ENCODE measurements at places on chromosomes 6 and 20. TPM values are rescaled to one million over a fixed set of nuclear protein-coding genes. Genes with fewer than 3 reads are reported as not detected.
A peak's percentile ranks its signal among the peaks of the same experiment; 100 is the strongest.

Gene TSHZ2
- total RNA-seq = 7.1 TPM

DNA sequence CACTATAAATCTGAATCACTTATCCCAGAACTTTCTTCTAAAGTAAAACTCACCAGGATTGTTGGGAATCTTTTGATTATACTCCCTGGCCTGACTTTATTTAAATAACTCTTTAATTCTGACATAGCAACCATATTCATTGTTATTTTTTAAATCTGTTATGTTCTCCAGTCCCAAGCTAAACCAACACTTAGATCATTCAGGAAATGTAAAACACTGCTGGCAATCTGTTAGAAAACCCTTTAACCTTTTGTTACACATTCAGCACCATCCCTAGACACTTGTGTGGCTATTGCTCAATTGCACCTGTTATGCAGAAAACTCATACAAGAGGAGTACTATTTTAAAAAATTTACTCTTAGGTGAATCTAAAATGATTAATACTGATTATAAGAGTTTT lies 101.8 kb upstream of the NHSL1 start:
- no peak overlapping the region for H3K27ac ChIP-seq
- H3K4me3 ChIP-seq = no peak overlapping the region
- no peak for DNase-seq
- no peaks in the 10 kb centered on the region for H3K36me3 ChIP-seq

DNA sequence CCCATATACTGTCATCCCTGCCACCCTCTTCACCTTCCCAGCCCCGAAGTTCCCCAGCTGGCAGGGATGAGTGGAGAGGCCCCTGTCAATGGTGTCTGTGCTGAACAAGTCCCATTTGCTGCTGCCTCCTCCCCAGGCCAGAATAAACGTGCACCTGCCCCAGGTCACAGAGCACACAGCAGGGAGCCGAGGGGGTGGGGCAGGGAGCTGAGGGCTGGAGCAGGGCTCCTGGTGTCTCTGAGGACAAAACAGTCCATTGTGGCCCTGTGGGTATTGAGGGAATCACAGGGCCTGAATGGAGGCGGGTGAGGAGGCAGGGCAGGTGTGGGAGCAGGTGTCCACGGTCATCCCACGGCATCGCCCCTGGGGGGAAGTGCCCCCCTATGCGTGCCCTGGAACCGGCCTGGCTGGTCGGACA lies 55.8 kb downstream of the SNAI1 start:
- no peak overlapping the region for H3K27ac ChIP-seq
- DNase-seq = no peak
- H3K4me3 ChIP-seq = no peak overlapping the region
- no peaks in the 10 kb centered on the region for H3K4me1 ChIP-seq
- no peaks in the 10 kb centered on the region for H3K27me3 ChIP-seq

GRCh38 chr20:44467289-44467883 lies 8.3 kb upstream of the TTPAL start:
- H3K36me3 ChIP-seq = no peaks in the 10 kb centered on the region
- H3K27me3 ChIP-seq = peaks cover 6% of the 10 kb centered on the region
- no peak for DNase-seq
- H3K27ac ChIP-seq = no peak overlapping the region

- H3K27ac ChIP-seq = no peak overlapping the region
- H3K4me3 ChIP-seq = no peak overlapping the region
- no peaks in the 10 kb centered on the region for H3K36me3 ChIP-seq
- H3K4me1 ChIP-seq = no peaks in the 10 kb centered on the region
- DNase-seq = no peak
These were observed 41.7 kb upstream of the FAM135A start for GRCh38 chr6:70371454-70372105.

- H3K27me3 ChIP-seq = no peaks in the 10 kb centered on the region
- H3K27ac ChIP-seq = no peak overlapping the region
- no peaks in the 10 kb centered on the region for H3K4me1 ChIP-seq
- no peak for DNase-seq
- H3K36me3 ChIP-seq = peaks cover 22% of the 10 kb centered on the region
These were observed 52.5 kb downstream of the DCBLD1 start for GRCh38 chr6:117534974-117535373.

Gene CHRNA4
- not detected for total RNA-seq

DNA sequence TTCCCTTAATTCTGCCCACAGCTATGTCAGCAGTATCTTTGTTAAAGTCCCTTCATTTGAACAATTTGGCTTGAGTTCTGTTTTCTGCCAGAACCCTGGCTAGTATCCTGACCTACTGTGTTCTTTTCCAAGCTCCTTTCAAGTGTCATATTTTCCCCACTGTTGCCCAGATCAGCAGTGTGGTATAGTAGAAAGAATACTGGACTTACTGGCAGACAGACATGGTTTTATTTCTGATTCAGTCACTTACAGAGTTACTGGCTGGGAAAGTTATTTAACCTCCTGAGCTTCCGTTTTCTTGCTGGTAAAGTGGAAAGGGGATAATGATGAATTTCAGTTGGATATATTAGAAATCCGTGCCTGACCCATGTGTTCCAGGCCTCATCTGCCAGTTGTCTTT lies 39.8 kb upstream of the RAB23 start:
- no peak overlapping the region for H3K4me3 ChIP-seq
- DNase-seq = no peak
- peaks cover 3% of the 10 kb centered on the region for H3K27me3 ChIP-seq
- H3K36me3 ChIP-seq = no peaks in the 10 kb centered on the region
- H3K27ac ChIP-seq = no peak overlapping the region

GRCh38 chr6:22636452-22636851 lies 67.1 kb downstream of the HDGFL1 start:
- no peak overlapping the region for H3K27ac ChIP-seq
- no peaks in the 10 kb centered on the region for H3K36me3 ChIP-seq
- DNase-seq = no peak
- H3K4me1 ChIP-seq = no peaks in the 10 kb centered on the region
- no peaks in the 10 kb centered on the region for H3K27me3 ChIP-seq

DNA sequence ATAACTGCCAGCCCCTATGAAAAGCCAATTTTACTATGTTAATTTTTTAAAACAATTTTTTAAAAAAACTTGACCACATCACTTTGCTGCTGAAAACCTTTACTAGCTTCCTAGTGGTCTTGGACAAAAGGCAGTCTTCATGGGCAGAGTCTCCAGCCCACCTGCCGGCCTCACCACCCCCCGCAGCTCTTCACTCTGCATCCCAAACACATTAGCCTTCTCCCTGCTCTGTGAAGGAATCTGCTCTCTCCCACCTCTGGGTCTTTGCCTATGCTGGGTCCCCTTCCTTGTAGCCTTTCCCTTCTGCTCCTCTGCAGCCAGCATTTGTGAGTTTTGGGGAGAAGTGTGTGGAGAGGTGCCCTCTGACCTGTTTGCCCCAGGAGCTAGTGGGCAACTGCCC lies 170.7 kb upstream of the MLN start:
- H3K27me3 ChIP-seq = peaks cover 60% of the 10 kb centered on the region
- no peak overlapping the region for H3K4me3 ChIP-seq
- no peak overlapping the region for H3K27ac ChIP-seq
- H3K4me1 ChIP-seq = no peaks in the 10 kb centered on the region

Gene OSER1
- 30.8 TPM for total RNA-seq

DNA sequence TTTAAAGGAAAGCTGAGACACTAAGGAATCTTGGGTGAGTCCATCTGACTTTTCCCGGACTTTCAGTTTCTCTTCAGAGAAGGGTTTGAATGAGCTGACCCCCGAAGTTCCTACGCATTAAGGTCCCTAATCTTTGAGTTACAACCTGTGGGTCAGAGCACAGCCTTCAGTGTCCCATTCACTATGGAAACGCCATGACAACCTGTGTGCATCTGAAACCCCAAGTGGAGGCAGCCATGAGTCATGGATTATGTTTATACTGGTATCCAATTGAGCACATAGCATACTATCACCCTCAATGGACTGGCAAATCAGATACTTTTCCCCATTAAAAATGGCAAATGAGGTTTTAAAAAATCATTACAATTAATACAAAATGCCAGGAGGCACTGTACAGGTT lies 11.4 kb downstream of the MYLK4 start:
- peaks cover 5% of the 10 kb centered on the region for H3K27me3 ChIP-seq
- H3K27ac ChIP-seq = no peak overlapping the region
- H3K36me3 ChIP-seq = no peaks in the 10 kb centered on the region
- no peak for DNase-seq
- H3K4me3 ChIP-seq = no peak overlapping the region
- H3K4me1 ChIP-seq = no peaks in the 10 kb centered on the region

GRCh38 chr20:3898639-3899038 lies 9.5 kb downstream of the PANK2 start:
- no peak for DNase-seq
- H3K36me3 ChIP-seq = peaks cover 34% of the 10 kb centered on the region

Gene ADTRP
- total RNA-seq = 5.5 TPM

Gene TMEM244
- 0.43 TPM for total RNA-seq

DNA sequence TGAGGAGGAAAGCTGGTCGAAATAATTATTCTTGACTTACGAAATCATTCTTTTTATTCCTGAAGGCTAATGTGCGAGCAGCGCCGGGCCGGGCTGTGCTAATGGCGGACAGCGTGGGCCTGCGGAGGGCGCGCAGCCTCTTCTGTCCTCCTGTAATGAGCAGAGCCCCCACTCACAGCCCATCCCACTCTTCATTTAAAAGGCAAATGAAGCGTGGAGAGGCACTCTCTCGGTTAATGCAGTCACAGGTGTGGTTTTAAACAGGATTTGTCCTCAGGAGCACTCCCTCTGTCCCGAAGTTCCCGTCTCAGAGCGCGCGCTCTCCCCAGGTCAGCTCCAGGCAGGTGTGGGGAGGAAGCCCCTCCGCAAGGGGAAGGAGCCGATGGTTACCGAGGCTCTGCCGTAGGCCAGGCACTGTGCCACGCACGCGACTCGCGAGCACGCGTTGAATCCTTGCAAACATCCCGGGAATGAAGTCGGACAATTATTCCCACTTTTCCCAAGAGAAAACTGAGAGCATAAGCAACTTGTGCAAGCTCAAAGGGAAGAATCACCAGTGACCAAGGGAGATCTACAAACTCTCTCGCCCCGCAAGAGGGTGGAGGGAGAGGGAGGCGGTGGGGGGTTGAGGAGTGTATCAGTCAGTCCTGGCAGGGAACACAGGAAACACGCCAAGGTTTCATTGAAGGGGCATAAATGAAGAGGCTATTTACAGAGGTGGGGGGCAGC lies 35.5 kb upstream of the ZFAND3 start:
- H3K4me3 ChIP-seq = peak overlapping the region; percentile 17
- no peak overlapping the region for H3K27ac ChIP-seq
- peaks cover 31% of the 10 kb centered on the region for H3K27me3 ChIP-seq
- H3K4me1 ChIP-seq = peaks cover 12% of the 10 kb centered on the region
- no peak for DNase-seq
- no peaks in the 10 kb centered on the region for H3K36me3 ChIP-seq

DNA sequence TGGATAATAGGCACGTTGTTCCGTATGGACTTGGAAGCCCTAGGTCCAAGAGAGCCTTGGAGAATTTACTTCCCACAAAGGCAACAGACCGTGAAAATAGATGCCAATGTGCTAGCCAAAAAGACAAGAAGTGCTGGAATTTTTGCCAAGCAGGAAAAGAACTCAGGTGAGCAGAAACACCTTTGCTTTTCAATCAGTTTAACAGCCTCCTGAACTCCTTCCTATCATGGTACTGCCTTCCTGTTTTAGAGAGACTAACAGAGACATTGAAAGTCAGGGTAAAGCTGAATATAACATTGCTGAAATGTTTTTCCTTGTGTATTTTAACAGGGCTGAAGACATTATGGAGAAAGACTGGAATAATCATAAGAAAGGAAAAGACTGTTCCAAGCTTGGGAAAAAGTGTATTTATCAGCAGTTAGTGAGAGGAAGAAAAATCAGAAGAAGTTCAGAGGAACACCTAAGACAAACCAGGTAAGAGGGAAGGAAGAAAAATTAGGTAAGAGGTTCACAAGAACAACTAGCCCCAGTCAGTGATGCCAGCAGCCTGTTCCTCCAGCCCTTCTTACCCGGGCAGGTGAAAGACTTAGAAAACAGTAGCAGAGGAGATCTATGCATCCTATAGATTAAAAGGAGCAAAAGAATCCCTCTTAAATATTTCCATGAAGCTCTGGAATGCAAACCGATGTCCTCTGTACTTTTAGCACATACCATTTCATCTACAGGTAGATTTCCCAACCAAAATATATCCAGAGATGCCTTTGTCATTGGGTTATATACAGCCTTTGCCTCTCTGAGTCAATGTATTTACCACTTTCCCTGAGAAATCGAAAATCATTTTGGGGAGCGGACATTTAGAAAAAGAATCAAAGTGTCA lies 4.0 kb downstream of the EDN1 start:
- no peak for DNase-seq
- no peaks in the 10 kb centered on the region for H3K36me3 ChIP-seq
- no peak overlapping the region for H3K4me3 ChIP-seq
- peaks cover 11% of the 10 kb centered on the region for H3K4me1 ChIP-seq
- H3K27ac ChIP-seq = no peak overlapping the region

Gene MOXD1
- not detected for total RNA-seq

Gene DDX43
- total RNA-seq = 0.80 TPM

Gene CPNE5
- 4.0 TPM for total RNA-seq

DNA sequence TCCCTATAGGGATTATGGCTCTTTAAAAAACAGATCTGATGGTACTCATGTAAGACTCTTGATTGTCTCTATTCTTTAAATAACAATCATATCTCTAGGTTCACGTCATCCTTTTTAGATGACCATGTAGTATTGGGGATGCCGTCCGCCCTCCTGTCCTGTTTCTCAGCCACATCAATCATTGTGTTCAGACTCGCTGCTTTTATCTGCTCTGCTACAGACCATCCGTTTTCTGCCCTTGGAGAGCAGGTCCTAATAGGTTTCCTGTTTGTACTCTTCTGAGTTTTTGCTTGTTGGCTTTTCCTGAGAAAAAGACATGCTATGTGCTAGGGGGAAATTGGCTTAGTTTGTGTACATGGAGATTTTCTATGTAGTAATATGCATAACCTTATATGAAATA lies 76.8 kb downstream of the SASH1 start:
- no peaks in the 10 kb centered on the region for H3K36me3 ChIP-seq
- H3K4me1 ChIP-seq = no peaks in the 10 kb centered on the region
- peaks cover 5% of the 10 kb centered on the region for H3K27me3 ChIP-seq
- H3K27ac ChIP-seq = no peak overlapping the region
- no peak for DNase-seq

GRCh38 chr6:133952815-133953633 lies at the start of gene TBPL1:
TBPL1 (plus strand) TSS chr6:133953224; CDS start chr6:133980126, 26,902 bp downstream.
- H3K4me1 ChIP-seq = peaks cover 39% of the 10 kb centered on the region
- H3K4me3 ChIP-seq = peak within 1 kb of the TSS; percentile 96
- DNase-seq = peak; percentile 88
- peaks cover 7% of the 10 kb centered on the region for H3K27me3 ChIP-seq
- H3K27ac ChIP-seq = peak within 1 kb of the TSS; percentile 74

- no peaks in the 10 kb centered on the region for H3K27me3 ChIP-seq
- no peak overlapping the region for H3K27ac ChIP-seq
- DNase-seq = no peak
- no peaks in the 10 kb centered on the region for H3K36me3 ChIP-seq
- no peak overlapping the region for H3K4me3 ChIP-seq
These were observed 32.6 kb downstream of the HDGFL1 start for GRCh38 chr6:22601984-22602383.

Gene FIG4
- total RNA-seq = 14.4 TPM

Gene MAFB
- total RNA-seq = 0.28 TPM
